Lung microvascular endothelial cell (primary cell): ENCODE measurements at places on chromosomes 1 and 21. TPM values are rescaled to one million over a fixed set of nuclear protein-coding genes. Genes with fewer than 3 reads are reported as not detected.

- peak; percentile 77 for DNase-seq
Observed at GRCh38 chr1:183159960-183160359, 26.1 kb upstream of the LAMC2 start.

- no peak for DNase-seq
Observed at GRCh38 chr1:67741736-67742135, 56.7 kb downstream of the GADD45A start.

DNA sequence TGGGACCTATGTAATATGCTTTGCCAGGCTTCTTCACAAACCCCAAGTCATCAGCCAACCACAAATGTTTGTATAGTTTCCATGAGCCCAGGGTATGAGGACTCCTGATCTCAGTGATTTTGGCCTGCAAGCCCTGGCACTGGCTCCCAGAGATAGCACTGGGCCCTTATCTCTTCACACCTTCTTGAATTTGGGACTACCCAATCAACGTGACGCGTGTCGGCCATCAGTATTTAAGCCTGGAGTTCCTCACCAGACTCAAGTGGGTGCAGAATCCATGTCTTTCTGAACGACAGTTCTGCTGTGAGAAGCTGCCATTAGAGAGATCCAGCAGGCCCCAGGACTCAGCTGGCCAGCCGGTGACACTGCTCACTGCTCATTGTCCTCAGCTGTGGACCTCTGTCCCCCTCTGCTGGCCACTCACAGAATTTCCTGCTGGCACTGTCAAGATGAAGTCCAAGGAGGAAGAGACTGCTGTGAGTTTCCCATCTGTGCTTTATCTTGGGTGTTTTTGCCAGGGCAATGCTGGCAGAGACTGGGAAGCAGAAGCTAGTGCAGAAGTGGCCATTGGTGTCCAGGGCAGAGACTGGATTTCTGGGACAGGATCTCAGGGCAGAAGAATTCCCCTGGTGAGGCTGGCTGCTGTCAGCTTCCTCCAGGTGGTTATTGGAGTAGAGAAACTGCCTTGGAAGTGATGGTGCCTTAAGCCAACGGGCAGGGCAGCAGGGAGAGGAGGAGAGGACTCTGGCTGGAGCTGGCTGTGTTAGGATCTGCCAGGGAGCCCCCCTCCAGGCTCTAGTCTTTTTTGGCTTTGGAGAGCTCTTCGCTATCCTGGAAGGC is 28.4 kb downstream of the TMCC2 start:
- DNase-seq, result peak; percentile 87

DNA sequence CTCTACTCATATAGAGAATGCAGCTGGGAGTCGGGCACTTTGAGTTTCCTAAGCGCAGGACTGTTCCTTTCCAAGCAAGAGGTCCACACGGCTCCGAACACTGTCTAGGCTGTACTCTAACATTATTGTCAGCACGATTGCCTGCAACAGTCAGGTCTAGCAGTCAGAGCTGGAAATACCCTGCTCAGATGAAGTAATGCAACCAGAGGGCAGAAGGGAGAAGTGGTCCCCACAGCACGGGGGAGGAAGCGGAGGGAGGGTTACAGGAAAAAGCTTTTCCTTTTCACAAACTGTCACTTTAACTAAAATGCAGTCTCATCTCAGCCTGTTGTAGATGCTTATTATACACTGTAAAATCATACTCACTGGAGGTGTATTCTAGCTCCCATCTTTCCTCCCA is 98.9 kb upstream of the SLC44A3 start:
- peak; percentile 33 for DNase-seq

The DMBX1 gene
- total RNA-seq, result not detected in 2 replicates
